ENCODE measurements at places on chromosomes 6 and 20.

DNA sequence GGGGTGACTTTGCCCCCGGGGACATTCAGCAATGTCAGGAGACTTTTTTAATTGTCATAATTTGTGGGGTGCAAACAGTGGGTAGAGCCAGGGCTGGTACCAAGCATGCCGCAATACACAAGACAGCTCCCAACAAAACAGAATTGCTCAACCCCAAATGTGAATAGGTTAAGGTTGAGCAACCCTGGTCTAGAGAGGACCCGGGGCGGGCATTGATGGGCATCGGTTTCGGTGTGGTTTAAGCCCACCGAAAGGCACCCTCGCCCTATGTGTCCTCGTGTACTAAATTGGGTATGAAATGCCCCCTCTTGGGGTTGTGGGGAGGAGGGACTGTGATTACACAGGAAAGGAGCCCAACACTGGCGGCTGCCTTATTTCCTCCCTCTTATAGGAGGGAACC lies 36.0 kb downstream of the KIAA1755 start:
- DNase-seq: no peak

DNA sequence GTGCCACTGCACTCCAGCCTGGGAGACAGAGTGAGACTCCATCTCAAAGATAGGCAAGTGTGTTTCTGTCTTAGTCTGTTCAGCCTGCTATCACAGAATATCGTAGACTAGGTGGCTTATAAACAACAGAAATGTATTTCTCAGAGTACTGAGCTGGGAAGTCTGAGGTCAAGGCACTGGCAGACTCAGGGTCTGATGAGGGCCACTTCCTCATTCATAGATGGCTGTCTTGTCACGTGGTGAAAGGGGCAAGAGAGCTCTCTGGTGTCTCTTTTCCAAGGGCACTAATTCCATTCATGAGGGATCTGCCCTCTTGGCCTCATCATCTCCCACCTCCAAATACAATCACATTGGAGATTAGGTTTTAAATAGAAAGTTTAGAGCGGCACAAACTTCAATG lies 95.6 kb upstream of the PHACTR3 start:
- DNase-seq: peak; percentile 32

- DNase-seq: no peak
Measured at GRCh38 chr20:49983123-49983847, 505 bp downstream of the SNAI1 start.

DNA sequence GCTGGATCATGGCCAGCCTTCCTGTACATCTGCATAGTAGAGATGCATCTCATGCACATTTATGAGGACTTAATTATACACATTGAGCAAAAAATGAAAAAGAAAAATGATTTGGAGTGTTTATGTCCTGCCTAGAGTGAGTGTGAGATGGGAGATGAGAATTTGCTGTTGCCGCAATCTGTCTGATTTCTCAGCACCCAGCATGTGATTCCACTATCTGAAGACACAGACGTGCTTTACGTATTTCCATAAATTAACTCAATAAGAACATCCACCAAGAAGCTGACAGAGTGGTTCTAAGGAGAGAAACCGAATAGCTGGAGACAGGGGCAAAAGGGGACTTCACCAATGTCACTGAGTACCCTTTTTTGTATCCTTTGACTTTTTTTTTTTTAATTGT lies 15.2 kb downstream of the EDEM2 start:
- DNase-seq: no peak

GRCh38 chr6:41336824-41337223 lies 1.4 kb downstream of the NCR2 start:
- no peak for DNase-seq

- no peak for DNase-seq
Measured at GRCh38 chr6:151723152-151723551, 84.3 kb upstream of the ESR1 start.

DNA sequence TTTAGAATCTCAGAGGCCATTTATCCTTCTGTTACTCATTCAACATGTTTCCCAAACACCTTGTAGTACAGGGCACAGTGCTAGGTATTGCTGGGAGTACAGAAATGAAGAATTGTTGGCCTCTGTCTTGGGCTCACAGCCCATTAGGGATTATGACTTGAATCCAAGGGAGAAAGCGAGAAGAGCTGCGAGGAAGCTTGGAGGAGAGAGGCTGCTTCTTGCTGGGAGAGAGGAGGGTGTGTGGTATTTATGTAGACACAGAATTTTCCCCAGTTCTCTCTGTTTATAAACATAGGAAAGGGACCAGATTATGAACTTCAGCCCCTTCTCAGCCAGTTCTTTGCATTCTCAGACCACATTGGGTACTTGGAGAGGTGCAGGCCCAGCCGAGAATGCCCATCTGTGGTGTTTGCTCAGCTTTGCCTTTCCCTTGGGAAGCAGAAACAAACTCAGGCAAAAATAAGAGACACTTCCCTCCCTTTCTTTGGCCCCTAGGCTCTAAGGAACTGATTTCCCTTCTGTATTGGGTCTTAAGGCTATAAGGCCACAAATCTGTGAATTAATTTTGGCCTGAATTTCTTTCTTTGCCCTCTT lies 17.9 kb downstream of the CHMP4B start:
- DNase-seq: no peak

DNA sequence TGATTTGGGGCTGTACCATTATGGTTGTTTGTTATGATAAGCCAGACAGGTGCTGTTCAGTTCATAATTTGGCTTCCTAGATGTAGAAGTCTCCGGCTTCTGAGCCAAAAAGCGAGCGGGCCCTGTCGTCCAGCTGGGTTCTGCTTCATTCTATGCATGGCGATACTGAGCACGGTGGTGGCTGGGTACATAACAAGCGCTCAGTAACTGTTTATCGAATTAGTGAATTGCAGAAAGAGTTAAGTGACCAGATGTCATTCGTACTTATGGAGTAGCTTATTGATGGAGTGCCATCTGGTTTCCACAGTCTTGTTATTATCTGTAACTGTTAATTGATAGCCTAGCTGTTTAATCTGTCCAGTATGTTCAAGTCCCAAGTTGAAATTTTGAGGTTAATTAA lies 85.0 kb downstream of the DTD1 start:
- no peak for DNase-seq

DNA sequence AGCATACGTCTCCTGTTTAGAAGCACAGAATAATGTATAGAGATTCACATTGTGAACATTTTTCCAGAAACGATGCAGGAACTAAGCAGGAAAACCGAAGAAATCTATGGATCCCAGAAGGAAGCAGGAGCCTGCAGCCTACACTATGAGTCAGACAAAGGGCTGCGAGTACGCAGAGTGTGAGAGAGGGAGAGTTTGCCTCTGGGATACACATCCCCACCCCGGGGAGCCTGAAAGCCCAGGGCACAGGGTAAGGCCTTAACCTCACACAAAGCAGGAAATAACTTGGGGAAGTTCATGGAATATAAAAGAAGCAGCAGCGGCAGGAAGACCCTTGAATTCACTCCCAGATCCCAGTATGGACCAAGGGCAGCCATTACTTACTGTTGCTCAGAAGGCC lies 842.1 kb upstream of the MANEA start:
- no peak for DNase-seq

DNA sequence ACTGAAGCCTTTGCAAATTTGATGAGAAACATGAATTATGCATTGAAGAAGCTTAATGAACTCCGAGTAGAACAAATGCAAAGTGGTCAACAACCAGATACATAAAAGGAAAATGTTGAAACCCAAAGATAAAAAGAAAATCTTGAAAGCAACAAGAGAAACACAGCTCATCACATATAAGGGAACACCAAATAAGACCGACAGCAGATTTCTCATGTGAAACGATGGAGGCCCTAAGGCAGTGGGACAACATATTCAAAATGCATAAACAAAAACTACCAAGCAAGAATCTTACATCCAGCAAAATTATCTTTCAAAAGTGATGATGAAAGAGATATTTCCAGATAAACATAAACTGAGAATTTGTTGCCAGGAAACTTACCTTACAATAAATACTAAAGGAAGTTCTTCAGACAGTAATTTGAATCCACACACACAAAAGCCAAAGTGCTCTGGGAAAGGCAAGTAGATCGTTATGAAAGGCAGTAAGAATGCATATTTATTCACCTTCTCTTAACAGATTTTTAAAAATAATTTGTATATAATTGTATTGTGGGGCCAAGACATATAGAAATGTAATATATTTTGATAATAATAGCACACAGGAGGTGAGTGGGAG lies 22.5 kb downstream of the SLC52A3 start:
- DNase-seq: no peak

- no peak for DNase-seq
Measured at GRCh38 chr6:19848465-19849029, 11.4 kb downstream of the ID4 start.

DNA sequence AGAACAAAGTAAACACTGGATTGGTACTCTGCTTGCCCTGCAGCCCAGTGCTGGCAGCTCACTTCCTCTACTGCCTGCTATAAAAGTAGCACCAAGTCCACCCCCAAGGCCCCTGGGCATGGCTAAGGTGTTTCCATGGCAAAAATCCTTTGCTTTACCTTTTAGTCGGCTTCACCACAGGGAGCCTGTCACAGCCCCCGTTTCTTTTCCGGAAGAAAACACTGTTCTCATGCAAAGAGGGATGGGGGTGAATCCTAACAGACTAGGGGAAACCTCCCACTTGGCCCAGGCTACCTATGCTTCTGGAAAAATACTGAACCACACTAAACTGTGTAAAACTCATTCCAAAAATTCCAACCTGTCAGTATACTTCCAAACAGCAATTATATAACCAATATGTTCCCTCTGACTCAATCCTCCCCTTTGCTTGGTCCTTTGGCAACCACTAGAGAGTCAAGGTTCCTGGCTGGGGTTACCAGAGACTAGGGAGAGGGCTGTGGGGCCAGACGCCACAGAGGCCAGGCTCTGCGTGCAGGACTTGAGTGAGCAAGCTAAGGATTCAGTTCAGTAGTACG lies 16.1 kb downstream of the PPIL1 start:
- no peak for DNase-seq

DNA sequence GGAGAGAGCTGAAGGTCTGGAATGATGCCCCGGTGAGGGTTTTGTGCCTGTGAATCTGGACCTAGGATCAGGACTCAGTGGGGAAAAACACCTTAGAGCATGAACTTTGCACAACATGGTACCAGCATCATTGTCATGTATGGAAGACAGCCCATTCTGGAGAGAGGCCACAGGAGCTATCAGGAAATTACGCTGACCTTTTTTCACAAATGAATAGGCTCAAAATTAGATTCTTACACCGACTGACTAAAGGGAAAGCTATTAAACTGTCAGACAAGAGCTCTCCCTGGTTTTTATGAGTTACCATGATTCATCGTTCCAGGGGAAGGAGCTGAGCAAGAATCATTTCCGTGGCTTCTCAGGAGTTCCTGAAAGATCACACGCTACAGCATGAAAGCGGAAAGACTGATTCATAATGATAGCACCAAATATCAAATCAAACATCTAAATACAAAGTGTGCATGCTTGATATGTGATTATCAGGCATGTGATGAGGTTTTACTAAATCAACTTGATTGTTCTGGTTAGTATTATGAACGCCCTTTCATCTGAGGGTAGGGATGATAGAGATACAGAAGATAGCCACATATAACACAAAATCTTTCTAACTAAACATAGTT lies 224.9 kb upstream of the SMLR1 start:
- no peak for DNase-seq

Measured in osteocyte (in vitro differentiated cells).